ENCODE measurements at places on chromosomes 7 and 10. TPM values are rescaled to one million over a fixed set of nuclear protein-coding genes. Genes with fewer than 3 reads are reported as not detected.

Gene ACBD5
- 33.4 TPM for polyA plus RNA-seq

Gene ACSL5
- 4.7 TPM for polyA plus RNA-seq

Gene GTPBP4
- 57.9 TPM for polyA plus RNA-seq

Gene XRCC2
- 10.2 TPM for polyA plus RNA-seq

Gene GPR15LG
- 0.40 TPM for polyA plus RNA-seq

Gene PSPH
- polyA plus RNA-seq: 28.8 TPM

All from renal cortex interstitium (tissue), 15 donors.